ENCODE measurements at places on chromosomes 5 and 9.

DNA sequence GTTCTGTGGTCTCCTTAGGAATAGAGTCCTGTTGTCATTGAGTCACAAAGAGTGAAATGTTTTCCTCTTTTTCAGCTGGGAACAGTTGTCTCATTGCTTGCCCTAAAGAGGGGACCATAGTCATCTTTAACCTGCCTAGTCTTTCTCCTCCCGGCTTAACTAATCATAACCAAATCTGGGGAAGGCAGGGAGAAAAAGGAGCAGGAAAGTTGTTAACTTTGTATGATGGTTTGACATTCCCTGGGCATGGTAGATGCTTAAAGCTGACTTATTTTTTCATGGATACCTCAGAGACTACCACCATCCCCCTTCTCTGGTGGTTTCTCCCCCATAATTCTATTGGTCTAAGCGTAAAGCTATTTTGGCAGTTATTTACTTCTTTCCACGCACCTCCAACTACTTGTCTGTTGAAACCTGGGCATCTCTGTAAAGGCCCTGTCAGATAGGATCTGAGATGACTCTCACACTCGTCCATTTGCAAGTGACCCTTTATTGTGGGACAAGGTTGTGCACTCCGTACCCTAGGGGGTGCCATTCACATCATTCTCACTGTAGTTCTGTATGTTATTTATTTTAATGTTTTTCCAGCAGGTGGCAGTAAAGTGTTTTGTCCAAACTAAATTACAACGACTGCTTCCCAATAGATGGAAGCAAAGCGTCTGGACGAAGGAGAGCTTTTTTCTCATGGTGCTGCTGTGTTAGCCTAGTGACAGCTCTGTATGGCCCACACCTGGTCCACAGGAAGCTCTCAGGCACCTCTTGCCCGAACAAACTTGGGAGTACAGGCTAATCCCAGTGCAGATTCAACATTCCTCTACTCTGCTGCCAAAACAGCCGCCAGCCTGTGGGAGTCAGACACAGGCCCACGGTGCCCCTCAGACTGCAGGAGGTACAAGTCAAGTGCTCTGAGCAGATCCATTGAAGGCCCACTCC, 3.0 kb upstream of the FAM13B start:
- DNase-seq, result peak; percentile 87

DNA sequence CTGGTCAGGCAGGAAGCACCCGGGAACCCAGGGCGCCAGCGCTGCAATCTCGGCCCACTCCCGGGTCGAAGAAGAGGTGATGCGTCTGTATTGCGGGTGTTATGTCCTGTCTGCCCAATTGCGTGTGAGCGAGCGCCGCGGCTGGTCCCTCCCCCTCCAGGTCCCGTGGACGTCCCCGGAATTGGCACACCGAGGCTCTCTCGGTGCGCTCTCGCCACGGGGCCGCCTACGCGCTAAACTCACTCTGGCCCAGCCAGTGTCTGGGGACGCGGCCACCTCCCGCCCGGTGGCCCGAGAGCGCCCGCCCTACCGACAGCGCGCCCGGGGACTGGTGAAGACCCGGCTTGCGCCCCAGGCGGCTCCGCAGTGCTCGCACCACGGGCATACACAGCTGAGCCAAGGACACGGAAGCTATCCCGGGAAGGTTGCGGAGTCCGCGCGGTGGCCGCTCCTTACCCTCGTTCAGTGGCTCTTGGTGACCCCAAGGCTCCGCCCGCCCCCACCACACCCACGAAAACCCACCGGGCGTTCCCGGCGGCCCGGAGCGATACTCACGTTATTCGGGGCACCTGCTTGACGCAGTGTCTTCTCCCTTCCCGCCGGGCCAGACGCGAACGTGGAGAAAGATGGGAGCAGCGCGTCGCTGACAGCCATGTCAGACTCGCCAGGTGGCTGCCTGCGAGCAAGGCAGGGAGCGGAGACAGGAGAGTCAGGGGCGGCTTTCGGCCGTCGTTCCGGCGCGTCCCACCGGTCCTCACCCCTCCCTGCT, 1.0 kb downstream of the KLF4 start:
- DNase-seq, result peak; percentile 49

DNA sequence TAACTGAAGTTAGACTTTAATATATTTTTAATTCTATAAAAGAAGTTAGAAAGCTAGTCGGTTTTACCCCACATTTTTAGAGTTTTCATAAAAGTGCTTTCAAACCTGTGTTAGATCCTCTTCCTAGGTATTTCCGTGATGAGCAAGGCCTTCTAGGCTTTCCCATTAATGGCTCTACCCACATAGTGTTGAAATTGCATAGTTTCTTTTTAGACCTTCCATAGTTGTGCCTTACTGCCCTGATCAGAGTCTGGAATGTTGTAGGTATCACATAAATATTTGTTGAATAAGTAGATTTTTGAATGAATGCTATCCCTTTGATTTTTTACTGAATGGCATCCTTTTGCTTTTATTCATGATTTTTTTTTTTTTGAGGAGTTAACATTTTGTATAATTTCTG, 45.3 kb upstream of the GPR21 start:
- DNase-seq, result no peak

DNA sequence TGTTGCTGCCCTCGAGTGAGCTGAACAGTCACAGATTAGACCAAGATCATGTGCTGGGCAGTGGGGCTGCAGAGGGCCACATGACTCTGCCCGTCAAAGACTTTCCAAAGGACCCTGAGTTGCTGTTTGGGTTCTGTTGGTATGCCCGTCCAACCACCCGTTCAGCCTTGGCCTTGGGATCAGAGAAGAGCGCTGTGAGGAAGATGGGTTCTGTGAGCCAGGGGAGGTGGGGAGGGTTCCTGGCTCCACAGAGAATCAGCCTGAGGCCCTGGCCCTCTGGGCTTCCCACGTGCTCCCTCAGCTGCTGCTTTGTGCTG, 72.6 kb downstream of the RGS3 start:
- DNase-seq, result no peak

DNA sequence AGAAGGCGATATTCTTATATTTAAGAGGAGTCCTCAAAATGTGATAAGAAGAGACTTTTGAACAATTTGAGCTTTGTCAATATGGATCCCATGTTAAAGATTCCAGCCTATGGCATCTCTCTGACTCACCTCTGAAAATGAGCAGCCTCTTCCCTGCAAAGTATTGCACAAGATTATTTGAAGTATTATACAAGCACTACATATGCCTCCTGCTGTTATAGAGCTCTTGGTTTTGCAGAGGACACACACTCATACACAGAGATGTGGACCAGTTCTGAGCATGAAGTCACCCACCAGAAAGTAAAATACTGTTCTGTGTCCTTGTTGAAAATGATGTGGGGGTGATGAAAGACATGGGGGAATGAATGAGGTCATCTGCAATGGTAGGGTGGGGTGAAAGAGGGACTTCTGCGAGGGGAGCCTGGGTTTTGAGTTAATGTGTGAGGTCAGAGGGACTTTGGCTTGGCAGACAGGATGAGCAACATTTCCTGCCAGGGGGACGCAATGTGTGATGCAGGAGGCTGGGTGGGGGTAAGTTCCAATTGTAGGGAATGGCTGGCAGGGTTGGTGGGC, 25.8 kb downstream of the FBXL7 start:
- peak; percentile 63 for DNase-seq

GRCh38 chr5:126864042-126864688, 87.2 kb downstream of the LMNB1 start:
- no peak for DNase-seq

DNA sequence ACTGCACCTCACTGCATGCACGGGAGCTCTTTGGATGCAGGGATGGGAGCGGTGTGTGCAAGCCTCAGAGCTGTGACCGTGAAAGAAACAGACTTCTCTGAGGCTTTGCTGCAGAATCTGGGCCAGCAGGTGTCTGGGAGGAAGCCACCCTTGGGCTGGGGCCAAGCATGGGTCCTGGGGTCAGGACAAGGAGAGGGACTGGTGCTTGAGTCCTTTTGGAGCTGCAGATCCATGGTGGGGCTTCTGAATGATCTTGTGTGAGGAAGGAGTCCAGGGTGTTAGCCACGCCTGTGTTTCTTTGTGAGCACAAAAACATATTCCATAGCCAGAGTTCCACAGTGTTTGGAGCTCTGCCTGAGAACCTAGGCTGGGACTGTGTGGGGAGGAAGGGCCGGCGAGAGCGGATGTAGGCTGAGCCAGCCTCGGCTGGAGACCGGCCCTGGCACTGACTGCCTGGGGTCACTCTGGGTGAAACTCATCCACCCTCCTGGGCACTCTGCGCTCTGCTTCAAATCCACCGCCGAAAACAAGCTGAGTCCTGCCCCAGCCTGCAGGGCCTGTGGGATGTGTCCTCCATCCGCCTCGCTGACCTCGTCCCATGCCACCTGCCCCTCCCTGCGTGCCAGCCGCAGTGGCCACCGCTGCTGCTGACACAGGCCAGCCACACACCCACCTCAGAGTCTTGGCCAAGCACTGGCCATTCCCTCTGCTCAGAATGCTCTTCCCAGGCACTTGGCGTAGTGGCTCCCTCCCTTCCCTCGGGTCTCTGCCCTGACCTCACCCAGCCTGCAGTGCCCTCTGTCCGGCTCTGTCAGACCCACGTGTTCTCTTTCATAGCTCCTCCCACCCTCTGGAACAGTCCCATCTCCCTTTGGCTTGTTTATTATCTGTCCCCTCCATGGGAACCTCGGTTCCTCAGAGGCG, 26.7 kb downstream of the ERGIC1 start:
- DNase-seq, result peak; percentile 32

DNA sequence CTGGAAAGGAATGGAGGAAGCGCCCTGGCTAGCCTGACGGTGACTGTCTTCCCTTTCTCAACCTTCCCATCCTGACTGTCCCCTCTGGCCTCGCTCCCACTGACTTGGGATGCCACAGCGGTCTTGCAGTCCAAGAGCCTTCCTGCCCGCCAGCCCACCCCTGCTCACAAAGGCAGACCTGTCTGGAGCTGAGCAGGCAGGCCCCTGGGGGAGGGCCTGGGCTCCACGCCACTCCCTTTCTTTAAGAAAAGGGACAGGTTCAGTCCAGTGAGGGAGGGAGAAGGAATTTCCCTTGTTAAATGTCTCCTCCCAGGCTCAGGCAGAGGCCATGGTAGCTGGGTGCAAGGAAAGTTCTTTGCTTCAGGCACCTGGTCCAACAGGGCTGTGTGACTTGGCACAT, 18.1 kb downstream of the FGF1 start:
- DNase-seq, result no peak

GRCh38 chr5:171714851-171715250, 70.8 kb upstream of the SMIM23 start:
- DNase-seq, result no peak

DNA sequence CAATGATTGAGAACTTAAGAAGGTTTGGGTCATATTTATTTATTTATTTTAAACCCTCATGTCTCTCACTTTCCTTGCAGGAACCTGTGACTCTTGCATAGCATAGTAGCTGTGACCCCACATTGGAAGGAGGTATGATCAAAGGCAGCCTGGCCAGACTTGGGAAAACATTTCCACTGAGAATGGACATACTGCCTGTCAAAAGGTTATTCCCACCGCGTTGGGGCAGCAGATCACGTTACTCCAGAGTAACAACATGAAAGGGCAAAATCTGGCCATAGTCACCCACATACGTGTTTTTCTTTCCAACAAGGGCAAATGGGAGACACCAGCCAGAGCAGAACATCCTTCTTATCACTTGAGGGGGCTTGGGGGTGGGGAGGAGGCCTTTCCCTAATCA, 95.7 kb downstream of the ARL15 start:
- DNase-seq, result no peak

- DNase-seq, result peak; percentile 61
Observed at GRCh38 chr9:16960084-16960483, 89.6 kb upstream of the BNC2 start.

GRCh38 chr5:72377910-72378638, 57.9 kb downstream of the PTCD2 start:
- no peak for DNase-seq

- DNase-seq, result no peak
Observed at GRCh38 chr5:67431191-67431590, 234.6 kb upstream of the CD180 start.

- DNase-seq, result no peak
Observed at GRCh38 chr9:130445268-130445983, 665 bp downstream of the ASS1 start.

DNA sequence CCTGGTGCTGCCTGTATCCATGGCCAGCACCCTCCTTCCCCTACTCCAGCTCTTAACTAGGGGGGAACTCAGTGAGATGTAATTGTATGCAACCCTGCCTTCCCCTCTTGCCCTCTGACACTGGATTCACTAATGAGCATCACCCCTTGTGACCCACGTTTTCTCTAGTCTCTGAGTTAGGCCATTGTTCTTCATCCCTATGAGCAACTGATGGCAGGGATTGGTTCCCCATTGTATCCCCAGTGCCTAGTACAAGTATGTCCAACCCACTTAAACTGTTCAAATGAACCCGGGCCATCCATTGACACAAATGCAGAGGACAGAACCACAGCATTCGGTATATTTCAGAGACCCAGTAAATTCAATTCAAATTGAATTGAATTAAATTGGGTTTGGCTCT, 77.6 kb upstream of the ASTN2 start:
- no peak for DNase-seq

GRCh38 chr5:95873351-95873750, 50.8 kb upstream of the GLRX start:
- no peak for DNase-seq

GRCh38 chr5:16245249-16245648, 65.7 kb upstream of the MARCHF11 start:
- no peak for DNase-seq

DNA sequence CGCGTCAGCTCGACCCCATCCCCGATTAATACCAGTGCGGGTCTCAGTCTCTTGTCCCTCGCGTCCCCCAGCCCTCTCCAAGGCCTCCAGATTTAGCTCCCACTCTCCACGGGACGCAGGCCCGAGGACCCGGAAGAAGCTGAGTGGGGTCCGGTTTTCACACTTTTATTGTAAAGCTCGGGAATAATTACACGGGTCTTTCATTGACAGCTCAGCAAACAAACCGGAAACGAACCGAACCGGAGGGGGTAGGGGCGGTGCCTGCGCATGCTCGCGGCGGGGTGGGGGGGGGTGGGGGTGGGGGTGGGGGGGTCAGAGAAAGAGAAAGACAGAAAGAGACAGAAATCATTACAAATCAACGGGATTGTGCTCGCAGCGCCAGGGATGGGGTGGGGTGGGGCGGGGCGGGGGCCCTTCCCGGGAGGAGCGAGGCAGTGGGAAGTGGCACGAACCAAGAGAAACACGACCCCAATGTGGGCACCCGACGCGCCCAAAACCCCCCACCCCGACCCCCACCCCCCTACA, 27.9 kb downstream of the PCDH1 start:
- peak; percentile 17 for DNase-seq

DNA sequence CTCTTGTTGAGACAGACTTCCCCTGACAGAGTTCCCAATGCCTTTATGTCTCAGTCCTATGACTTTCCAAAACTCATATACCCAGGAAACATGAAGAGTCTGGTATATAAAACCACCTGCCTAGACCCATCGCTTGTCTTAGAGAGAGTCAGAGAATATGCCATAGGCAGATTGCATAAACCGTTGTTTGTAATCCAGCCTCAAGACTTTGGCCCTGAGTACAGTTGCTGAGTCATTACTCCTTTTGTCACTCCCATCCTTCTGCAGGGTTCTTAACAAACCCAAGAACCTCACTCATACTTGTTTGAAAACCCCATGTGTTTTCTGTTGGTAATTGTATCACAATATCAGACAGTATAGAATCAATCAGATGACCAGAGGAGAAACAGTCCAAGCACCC, 616.3 kb downstream of the SLCO4C1 start:
- no peak for DNase-seq

DNA sequence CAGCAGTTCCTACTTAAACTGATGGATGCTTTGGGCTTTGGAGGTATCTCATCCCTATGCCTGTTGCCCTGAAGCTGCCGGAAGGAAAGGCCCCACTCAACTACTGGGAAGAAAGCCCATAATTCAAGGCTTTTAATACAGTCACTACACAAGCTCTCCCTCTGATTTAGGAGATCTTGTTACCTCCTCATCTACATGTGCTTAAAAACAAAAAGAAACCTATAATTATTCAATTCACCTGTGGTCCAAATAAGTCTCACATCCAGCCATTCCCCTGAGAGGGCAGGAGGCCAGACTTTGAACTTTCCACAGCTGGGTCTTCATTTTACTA, 715 bp upstream of the LEAP2 start:
- DNase-seq, result no peak

Data from IMR-90 (cell line).